Non-pigmented ciliary epithelial cell (primary cell): ENCODE measurements at places on chromosomes 7 and 10.

DNA sequence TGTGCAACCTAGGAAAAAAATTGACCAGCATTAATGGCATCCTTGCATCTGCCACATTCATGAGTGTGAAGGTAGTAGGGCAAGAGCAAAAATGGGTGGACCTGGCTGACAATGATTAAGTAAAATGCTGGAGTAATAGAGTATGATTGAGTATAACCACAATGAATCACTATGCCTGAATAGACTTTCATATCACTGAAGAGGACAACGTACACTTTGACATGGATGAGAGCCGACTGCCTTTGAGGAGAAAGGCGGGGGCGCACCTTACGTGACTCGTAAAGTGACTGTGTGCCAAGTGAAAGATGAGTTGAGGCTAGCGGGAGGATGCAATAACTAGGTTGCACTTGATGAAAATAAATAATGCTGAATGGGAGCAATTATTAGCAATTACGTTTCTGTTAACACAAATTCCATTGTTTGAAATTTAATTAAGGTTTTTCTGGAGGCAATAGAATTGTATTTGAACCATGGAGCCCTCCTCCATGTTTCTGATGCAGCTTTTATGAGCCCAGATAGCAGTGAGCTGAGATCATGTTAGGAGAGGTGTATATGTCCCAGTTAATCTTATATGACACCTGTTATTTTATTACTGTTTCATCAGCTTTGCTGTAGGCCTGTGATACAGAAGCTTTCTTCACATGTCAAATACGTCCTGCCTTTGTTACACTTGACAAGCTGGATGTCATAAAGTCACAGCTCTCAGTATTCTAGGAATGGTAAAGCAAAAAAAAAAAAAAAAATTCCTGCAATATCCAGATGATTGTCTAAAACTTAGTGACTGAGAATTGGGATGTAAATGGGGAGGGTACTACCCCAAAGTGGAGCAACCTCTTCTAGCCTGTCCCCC is 596.5 kb downstream of the NXPH1 start:
- DNase-seq: no peak

DNA sequence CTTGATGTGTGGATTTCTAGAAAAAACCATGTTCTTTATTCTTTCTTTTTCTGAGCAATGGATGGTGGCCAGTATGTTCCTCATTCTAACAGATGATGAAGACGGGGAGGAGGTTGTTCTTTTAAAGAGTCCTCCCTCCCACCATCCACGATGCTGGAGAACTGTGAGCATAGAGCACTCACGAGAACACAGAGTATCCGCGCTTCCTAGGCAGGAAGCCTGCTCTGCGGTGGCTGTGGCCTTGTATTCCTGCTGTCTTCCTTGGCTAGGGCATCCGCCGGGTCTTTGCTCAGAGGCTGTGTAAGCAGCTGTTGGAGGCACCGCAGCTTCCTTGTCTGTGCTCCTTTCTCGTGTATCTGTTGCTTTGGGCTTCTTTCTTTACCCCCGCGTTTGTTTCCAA is 214.2 kb downstream of the CCDC3 start:
- DNase-seq: no peak

DNA sequence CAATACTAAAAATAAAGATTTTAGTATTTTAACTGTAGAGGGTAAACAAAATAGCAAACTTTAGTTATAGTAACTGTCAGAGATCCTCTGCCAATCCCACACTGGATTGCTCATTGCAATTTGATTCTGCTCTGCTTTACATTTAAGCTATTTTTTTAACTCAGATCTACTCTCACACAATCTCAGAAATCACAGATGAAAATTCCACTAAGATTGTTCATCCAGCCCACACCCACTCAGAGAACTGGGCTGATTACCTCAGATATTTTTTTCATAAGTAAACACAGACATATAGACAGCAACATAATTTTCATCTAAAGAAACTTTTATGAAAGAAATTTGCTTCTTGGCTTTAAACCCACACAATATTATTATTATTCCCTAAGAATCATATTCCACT is 7.0 kb downstream of the OSBPL3 start:
- DNase-seq: no peak

DNA sequence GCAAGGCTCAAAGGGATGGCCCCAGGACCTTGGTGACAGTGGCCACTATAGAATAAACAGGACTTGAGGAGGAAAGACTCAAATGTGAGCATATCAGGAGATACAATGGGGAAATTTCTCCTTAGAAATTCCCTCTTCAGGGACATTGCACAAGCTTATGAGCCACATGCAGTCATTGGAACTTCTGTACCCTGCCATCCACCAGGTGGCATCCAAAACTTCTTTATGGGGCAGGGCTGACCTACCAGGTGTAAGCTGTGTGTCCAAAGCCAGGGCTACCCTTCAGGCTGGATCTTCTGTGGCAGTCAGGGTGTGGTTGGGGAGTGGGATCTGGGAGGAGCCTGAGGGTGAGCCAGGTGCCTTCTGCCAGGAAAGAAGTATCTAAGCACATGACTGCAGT is 36.6 kb upstream of the LRRC18 start:
- no peak for DNase-seq

- DNase-seq: no peak
Observed at GRCh38 chr10:110284262-110284661, 20.5 kb downstream of the SMNDC1 start.

DNA sequence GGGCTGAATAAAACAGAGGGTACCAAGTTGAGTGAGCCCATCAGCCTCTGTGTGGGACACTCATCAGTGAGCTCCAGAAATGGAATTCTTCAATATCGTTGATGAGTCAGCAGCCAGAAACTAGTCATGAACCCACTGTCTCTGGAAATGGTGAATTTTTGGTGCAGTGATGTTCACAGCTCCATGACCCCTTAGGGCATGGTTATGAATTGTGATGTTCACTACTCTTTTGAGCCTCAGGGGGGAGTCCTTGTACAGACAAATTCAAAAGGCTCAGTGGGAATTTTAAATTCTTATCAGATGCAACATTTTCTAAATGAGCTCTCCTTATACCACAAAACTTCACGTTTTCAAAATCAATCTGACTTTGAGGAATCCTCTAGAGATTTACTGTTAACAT is 335.7 kb downstream of the PHTF2 start:
- DNase-seq: peak; percentile 5

- DNase-seq: no peak
Observed at GRCh38 chr7:98228801-98229200, 17.6 kb downstream of the BHLHA15 start.

DNA sequence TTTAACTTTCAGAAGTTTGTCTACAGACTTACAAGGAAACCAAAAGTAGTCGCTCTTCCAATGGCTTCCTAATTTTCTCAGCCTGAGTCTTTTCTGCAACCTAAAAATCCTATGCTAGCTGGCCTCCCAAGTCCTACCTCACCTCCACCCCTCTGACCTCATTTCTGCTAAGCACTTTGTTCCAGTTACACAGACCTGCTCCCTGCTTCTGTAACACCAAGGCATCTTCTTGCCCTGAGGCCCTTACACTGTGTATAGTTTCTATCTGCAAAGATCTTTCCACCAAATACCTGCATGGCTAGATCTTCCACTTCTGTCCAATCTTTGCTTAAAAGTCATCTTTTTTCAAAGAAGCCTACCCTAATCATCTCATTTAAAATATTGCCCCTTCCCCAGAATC is 1.9 kb upstream of the SNX13 start:
- no peak for DNase-seq

- no peak for DNase-seq
Observed at GRCh38 chr10:80122110-80122710, 10.3 kb upstream of the PLAC9 start.

- peak; percentile 20 for DNase-seq
Observed at GRCh38 chr10:8365935-8366911, 311.7 kb downstream of the GATA3 start.

- no peak for DNase-seq
Observed at GRCh38 chr7:151572136-151572535, 52.4 kb upstream of the RHEB start.

DNA sequence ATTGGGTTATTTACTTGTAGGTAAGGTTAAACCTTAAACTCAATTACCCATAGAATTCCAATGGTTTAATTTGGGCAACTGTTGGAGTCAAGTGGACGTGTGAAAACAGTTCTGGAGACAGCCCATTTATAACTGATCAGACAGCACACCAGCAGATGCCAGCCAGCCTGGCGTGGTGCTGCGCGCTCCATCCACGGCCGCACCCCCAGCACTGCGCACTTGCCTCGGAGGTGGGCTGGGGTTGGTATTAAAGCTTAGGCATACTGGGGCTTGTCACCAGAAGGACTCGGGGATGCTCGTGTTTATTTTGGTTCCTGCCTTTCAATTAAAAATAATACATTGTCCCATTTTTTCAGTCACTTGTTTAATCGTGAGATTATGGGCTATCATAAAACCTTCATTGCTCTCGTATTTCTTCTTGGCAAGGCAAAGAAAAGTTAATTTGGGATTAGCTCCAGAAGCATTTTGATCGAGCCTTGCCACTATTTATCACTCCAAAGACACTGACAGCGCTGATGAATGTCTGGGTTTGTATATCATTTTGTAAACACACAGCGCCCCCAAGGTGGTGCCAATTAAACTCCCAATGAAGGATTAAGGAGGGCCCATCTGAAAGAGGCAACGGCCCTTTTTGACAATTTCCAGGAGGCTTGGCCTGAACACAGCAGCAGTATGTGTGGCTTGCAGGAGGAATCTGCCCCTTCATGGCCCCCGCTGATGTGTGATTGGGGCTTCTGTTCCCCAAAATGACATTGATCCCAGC is 204.5 kb upstream of the CXCL12 start:
- DNase-seq: no peak

DNA sequence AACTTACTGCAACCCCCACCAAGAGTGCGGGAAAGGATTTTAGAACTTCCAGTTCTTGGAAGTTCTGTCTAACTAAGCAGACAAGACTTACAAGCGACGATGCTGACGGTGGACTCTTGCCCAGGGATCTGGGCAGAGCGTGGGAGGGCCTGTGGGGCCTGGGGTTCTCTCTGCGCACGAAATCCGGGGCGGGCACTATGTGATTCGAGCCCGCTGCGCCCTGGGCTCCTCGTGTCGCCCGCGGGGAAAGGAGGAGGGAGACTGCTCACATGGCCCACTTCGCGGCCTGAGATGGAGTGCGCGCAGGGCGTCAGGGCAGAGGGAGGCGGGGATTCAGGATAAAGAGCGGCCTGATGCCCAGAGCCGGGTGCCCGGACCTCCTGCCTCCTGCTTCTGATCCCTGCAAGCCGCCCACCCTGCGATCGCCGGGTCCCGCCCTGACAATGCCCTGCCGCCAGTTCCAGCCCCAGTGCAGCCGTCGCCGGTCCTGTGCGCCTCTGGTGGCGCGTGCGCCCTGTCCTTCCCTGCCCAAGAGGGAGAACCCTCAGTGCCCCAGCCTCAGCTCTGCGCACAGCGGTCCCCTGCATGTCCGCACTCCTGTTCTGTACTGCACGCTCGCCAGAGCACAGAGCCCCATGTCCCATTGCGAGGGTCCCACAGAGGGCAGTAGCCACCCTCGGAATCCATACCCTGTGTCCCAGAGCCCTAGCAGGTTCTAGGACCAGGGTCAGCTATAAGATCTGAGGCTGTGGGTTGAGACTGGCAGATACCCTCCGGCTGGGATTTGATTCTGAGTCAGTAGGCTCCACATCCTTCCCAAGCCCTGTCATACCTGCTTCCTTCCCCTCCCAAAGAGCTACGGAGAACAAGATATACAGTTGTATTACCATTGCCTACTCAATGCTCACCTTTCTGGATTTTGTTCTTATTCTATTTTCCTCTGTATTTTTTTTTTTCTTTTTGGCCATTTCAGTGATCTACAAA is 99.4 kb upstream of the TMEM106B start:
- DNase-seq: no peak

DNA sequence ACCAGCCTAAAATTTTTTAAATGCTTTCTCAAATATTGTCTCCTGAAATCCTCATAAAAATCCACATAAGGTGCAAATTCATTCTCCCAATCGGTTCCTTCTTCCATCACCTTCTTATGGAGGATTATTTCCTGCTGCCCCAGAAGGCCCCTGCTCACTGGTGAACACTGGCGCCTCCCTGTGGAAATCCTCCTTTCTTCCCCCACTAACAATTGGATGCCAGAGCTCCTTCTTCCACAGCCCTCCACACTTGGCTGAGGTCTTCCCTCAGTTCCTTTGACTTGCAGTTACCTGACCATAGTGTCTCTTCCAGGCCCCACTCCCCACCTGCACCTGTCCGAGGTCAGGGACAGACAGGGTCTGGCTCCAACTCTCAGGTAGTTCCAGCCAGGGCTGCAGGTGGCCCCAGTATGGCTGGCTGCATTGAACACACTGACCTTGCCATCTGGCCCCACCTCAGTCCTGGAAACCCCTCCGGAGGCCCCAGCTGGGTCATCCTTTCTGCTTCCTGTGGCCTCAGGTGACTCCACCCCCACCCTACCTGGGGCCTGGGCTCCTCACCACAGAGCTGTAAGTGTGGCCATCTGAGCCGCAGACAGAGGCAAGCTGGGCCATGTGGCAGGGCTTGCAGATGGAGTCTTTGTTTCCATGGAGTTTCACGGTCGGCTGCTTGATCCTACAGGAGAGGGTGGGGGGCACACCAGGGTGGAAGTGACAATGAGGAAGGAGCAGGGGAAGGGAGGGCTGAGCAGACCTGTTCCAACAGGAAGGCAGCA is 18.4 kb downstream of the SPOCK2 start:
- no peak for DNase-seq

DNA sequence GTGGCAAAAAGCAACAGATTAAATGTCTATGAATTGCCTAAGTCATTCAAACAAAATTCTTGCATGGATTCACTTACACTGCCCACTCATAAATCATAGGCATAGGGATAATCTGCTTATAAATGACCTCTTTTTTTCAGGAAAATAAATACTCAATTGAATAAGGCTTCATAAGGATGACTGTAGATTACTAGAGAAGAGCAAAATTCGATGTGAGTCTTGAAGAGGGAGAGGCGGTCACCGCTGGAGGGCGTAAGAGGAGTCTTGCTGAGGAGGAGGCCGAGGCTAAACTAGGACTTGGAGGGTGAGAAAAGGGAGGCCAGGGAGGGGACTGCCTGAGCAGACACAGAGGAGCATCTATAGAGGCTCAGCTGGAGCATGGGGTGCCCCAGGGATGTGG is 135.4 kb upstream of the RSU1 start:
- DNase-seq: no peak

GRCh38 chr7:83908526-83908925 is 259.6 kb upstream of the SEMA3E start:
- DNase-seq: no peak

- no peak for DNase-seq
Observed at GRCh38 chr10:63266391-63267316, 133.5 kb downstream of the NRBF2 start.

DNA sequence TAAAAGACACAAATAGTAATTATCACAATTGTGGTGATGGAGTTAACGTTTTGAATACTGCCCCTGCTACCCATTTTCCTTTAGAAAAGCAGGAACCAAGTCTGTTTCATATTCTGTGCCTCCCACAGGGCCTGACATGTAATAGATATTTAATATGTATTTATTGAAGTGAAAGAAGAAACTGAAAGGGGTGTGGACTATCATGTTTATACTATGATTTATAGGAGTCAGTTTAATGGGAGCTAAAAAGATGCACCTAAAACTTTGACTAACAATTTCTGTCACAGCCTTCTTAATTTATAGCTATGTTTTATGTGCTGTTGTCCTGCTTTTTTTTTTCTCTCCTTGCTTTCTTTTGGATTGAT is 24.1 kb upstream of the BHLHA15 start:
- no peak for DNase-seq
